Natural killer cell treated with Interleukin-12 subunit alpha and Interleukin-12 subunit beta and Interleukin-15 and Interleukin-18, amount 100 ng/mL, for 72 hours (primary cell): ENCODE measurements at places on chromosomes 1 and 21.

GRCh38 chr1:226772446-226773139 lies 33.5 kb upstream of the ITPKB start:
- H3K27me3 ChIP-seq = no peaks in the 10 kb centered on the region
- no peak overlapping the region for H3K27ac ChIP-seq
- H3K4me1 ChIP-seq = no peaks in the 10 kb centered on the region

- peaks cover 3% of the 10 kb centered on the region for H3K4me1 ChIP-seq
- H3K27ac ChIP-seq = no peak overlapping the region
- H3K4me3 ChIP-seq = no peak overlapping the region
- no peak for DNase-seq
- H3K36me3 ChIP-seq = no peaks in the 10 kb centered on the region
Observed at GRCh38 chr21:43763901-43764523, 12.1 kb downstream of the CSTB start.

- no peaks in the 10 kb centered on the region for H3K36me3 ChIP-seq
- H3K27ac ChIP-seq = no peak overlapping the region
- no peak overlapping the region for H3K4me3 ChIP-seq
- H3K4me1 ChIP-seq = peaks cover 20% of the 10 kb centered on the region
- no peak for DNase-seq
Observed at GRCh38 chr1:89527750-89528381, 3.2 kb downstream of the LRRC8B start.

GRCh38 chr1:182690886-182691443 lies 6.6 kb upstream of the RGS8 start:
- H3K4me3 ChIP-seq = no peak overlapping the region
- H3K27ac ChIP-seq = no peak overlapping the region
- H3K36me3 ChIP-seq = peaks cover 7% of the 10 kb centered on the region
- peaks cover 4% of the 10 kb centered on the region for H3K4me1 ChIP-seq
- peaks cover 20% of the 10 kb centered on the region for H3K27me3 ChIP-seq

DNA sequence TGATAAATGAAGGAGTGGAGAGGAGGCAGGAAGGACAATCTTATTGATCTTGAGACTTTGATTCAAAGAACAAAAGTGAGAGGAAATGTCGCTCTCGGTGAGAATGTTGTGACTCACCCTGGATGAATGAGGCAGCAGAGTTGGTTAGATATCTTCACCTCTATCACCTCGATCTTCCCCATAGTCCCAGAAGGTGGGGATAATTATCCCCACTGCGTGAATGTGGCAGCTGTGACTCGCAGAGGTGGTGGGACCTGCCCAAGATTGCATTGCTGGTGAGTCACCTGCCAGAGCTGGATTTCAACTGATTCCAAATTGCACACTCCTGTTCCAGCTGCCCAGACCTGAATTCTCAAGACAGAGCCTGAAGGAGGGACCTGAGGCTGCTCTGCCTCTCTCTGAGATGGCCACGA lies 105.0 kb downstream of the MATN1 start:
- H3K4me1 ChIP-seq = no peaks in the 10 kb centered on the region
- DNase-seq = no peak
- H3K27me3 ChIP-seq = peaks cover 33% of the 10 kb centered on the region
- H3K4me3 ChIP-seq = no peak overlapping the region

- H3K4me3 ChIP-seq = no peak overlapping the region
- peaks cover 24% of the 10 kb centered on the region for H3K4me1 ChIP-seq
- H3K27me3 ChIP-seq = no peaks in the 10 kb centered on the region
Observed at GRCh38 chr1:28161751-28162150, 14.7 kb downstream of the PTAFR start.

- no peak overlapping the region for H3K4me3 ChIP-seq
- no peak for DNase-seq
- peak overlapping the region; percentile 78 for H3K27ac ChIP-seq
- H3K4me1 ChIP-seq = peaks cover 24% of the 10 kb centered on the region
Observed at GRCh38 chr1:244409701-244410100, 42.0 kb downstream of the ADSS2 start.

- H3K36me3 ChIP-seq = no peaks in the 10 kb centered on the region
- no peaks in the 10 kb centered on the region for H3K4me1 ChIP-seq
- no peak overlapping the region for H3K4me3 ChIP-seq
- DNase-seq = no peak
- peaks cover 11% of the 10 kb centered on the region for H3K27me3 ChIP-seq
- no peak overlapping the region for H3K27ac ChIP-seq
Observed at GRCh38 chr1:55821234-55821633, 606.1 kb upstream of the USP24 start.

- H3K4me3 ChIP-seq = no peak overlapping the region
- no peak for DNase-seq
- H3K27me3 ChIP-seq = peaks cover 4% of the 10 kb centered on the region
- H3K27ac ChIP-seq = no peak overlapping the region
- peaks cover 25% of the 10 kb centered on the region for H3K4me1 ChIP-seq
Observed at GRCh38 chr1:166836733-166837132, 2.5 kb upstream of the POGK start.

- no peaks in the 10 kb centered on the region for H3K27me3 ChIP-seq
- no peaks in the 10 kb centered on the region for H3K36me3 ChIP-seq
- no peak overlapping the region for H3K4me3 ChIP-seq
- no peak for DNase-seq
Observed at GRCh38 chr1:219130366-219130935, 43.2 kb upstream of the LYPLAL1 start.

DNA sequence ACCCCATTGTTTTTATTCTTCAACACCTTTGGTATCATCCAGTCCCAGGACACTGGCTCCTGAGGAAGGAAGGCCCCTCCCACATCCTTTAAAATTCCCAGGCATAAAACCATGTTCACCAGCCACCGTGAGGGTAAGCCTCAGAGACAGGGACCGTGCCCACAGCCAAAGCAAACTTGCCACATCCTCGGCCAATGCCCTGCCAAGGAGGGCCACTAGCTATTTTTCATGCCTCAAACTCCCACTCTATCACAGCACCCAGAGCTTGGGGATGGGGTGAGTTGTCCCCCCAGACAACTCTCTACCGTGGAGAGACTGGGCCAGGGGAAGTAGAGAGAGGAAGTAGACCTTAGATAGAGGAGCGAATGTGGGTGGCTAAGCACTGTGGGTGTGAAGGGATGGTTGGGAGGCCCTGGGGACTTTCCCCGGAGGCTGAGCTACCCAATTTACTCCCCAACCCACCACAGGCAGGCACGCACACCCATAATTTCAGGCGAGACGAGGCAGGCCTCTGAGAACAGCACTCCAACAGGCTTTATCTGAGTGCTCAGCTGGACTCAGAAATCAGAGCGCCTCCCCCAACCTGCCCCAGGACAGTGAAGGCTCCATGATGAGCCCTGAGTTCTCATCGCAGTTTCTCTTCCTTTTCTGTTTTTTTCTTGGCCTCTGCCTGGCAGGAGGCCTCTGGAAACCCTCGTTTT lies 15.9 kb upstream of the BTG2 start:
- peaks cover 69% of the 10 kb centered on the region for H3K4me1 ChIP-seq
- peak overlapping the region; percentile 92 for H3K4me3 ChIP-seq
- peak; percentile 97 for DNase-seq

DNA sequence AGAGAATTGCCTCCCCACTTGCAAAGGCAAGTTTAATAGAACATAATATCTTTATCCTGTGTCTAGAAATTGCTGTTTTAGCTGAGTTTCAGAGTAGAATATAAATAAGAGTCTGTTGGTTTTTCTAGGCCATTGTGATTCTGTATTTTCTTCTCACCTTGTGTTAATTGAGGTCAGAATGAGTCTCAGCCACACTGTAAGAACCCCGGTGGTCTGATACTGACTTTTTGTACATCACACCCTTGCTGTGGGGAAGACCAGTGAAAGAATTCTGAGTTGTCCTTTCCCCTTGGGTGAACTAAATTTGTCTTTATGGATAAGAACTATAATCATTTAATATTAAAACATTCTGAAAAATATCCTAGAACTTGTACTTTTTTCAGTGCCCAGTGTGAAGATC lies 6.8 kb downstream of the HIPK1 start:
- DNase-seq = no peak
- peaks cover 74% of the 10 kb centered on the region for H3K4me1 ChIP-seq
- H3K4me3 ChIP-seq = peak overlapping the region; percentile 60
- no peaks in the 10 kb centered on the region for H3K27me3 ChIP-seq
- H3K36me3 ChIP-seq = peaks cover 28% of the 10 kb centered on the region

DNA sequence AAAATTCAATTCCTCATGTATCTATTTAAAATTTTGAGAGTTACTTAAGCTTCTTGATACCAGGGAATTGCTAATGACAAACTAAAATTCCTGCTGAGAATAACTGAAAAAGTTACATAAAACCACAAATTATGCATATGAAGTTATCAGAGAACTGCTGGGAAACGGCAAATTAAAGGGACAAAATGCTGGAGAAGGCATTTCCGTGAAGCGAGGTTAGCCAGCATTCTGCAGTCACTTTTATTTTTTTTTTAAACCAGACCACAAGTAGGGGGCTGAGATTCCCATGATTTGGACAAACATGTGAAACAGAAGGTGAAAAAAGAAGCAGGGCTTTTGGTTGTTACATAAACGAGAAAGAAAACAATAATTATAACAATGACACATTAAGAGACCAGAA lies 737.6 kb upstream of the CHRM3 start:
- no peaks in the 10 kb centered on the region for H3K36me3 ChIP-seq
- H3K27ac ChIP-seq = no peak overlapping the region
- H3K27me3 ChIP-seq = no peaks in the 10 kb centered on the region
- H3K4me1 ChIP-seq = no peaks in the 10 kb centered on the region
- no peak overlapping the region for H3K4me3 ChIP-seq
- DNase-seq = no peak

DNA sequence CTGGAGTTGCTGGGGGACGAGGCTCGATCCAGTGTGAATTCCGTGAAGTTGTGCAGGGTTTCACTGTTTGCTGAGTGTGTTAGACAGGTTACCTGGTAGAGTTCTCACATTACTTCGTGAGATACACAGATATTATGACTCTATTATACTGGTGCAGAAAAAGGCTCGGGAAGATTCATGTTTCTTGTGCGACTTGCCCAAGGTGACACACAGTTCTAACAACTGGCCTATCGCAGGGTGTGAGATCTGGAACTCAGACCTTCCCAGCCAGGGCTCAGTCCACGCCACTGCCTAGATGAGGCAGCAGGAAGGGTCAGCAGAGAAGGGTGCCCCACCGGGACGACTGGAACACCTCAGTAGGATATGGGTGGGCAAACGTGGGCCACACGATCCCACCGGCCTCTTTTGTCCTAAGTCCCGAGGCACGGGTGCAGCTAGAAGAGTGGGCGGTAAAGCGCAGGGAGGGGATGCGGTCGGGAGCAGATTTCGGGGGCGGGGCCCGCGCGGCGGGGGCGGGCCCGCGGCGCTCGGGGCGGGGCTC lies 296 bp upstream of the RNPEP start:
- no peak for DNase-seq
- peak overlapping the region; percentile 78 for H3K27ac ChIP-seq
- H3K36me3 ChIP-seq = no peaks in the 10 kb centered on the region

DNA sequence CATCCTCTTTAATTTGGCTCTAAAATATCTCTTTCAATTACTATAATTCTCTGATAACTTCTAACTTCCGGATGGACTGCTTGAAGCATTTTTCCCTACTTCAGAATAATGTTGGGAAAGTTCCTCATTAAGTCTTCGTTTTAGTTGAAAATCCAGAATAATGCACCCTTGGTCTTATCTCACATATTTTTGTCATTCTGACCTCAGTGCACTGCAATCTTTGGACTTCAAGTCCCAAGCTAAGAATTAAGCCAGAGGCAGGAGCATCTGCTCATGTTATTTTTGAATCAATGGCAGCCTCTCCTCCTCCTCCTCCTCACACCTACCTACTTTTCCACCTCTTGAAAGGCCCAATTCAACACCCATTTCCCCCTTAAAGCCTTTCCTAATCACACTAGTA lies 169.8 kb downstream of the CYYR1 start:
- no peak overlapping the region for H3K4me3 ChIP-seq
- H3K4me1 ChIP-seq = peaks cover 27% of the 10 kb centered on the region
- H3K36me3 ChIP-seq = peaks cover 4% of the 10 kb centered on the region
- no peaks in the 10 kb centered on the region for H3K27me3 ChIP-seq

DNA sequence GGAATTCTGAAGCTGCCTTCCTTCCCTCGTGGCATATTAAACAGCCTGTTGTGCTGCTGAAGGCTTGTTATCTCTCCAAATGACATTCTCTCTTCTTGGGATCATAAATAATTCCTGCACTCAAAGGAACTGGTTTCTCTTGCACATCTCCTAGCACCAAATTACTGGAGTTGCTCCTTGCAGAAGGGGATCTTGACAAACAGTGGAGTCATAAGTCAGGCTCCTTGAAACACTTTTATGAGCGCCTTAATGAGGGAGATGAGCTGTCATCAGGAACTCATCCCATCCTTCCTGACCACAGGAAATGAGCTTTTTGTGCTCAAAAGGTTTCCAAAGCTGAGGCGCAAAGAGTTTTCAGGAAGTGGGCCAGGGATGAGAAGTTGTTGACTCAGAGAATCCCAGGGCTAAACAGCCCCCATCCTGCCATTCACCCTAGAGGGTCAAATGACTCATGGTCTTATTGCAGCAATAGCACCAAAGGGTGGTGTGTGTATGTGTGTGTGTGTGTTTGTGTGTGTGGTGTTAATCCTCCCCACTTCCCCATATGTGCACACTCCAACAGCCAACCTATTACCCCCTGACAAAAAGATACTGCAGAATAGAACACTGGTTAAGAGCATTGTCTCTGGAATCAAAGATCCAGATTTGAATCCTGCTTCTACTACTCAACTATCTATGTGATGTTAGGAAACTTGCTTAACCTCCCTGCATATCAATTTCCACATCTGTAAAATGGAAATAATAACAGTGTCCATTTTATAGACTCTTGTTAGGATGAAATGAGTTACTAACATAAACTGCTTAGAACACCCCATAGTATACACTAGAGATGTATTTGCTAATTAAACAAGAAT lies 2.8 kb upstream of the PHC2 start:
- H3K27ac ChIP-seq = no peak overlapping the region
- H3K4me1 ChIP-seq = peaks cover 3% of the 10 kb centered on the region
- H3K4me3 ChIP-seq = no peak overlapping the region
- no peak for DNase-seq

DNA sequence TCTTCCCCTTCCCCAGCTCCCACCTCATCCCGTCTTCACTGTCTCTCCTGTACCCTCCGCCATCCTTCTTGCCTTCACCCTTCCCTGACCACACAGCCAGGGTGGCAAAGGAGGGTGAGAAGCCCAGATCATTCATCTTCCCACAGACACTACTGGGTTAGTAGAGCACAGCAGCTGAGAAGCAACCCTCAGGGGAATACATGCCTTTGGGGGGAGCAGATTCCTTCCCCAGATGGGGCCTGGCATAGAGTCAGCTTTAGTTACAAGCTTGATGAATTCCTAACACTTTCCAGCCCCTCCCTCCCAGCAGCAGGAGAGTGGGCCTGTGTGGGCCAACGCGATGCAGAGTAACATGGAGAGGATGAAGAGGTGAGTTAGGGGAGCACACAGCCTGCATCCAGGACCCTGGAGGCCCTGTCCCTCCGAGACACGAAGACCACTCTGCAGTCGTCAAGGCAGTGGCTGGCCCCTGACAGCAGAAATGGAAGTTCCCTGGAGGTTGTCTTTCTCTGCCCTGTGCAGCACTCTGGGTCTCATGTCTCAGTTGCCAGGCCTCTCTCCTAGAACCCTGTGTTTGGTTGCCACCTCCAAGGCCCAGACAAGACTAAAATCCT lies 8.8 kb upstream of the BTG2 start:
- H3K27ac ChIP-seq = peak overlapping the region; percentile 64
- DNase-seq = no peak
- H3K4me3 ChIP-seq = no peak overlapping the region
- H3K27me3 ChIP-seq = no peaks in the 10 kb centered on the region
- no peaks in the 10 kb centered on the region for H3K36me3 ChIP-seq
